ENCODE measurements at places on chromosomes 11 and 22. TPM values are rescaled to one million over a fixed set of nuclear protein-coding genes. Genes with fewer than 3 reads are reported as not detected.

The ENTHD1 gene
- total RNA-seq: not detected

The MS4A4E gene
- not detected for total RNA-seq

The CLMP gene
- 4.0 TPM for total RNA-seq

The ARAP1 gene
- 83.4 TPM for total RNA-seq

The ANO9 gene
- 31.0 TPM for total RNA-seq

The PATE4 gene
- not detected for total RNA-seq

The CCDC34 gene
- total RNA-seq: 25.9 TPM

The MOGAT2 gene
- total RNA-seq: not detected

The ADAMTS15 gene
- total RNA-seq: 1.2 TPM

The GGT5 gene
- not detected for total RNA-seq

The CSNK2A3 gene
- 1.3 TPM for total RNA-seq

The NXPE4 gene
- not detected for total RNA-seq

The SLC22A12 gene
- not detected for total RNA-seq

The BTG4 gene
- total RNA-seq: not detected

The C22orf42 gene
- total RNA-seq: 13.9 TPM

The THYN1 gene
- 70.5 TPM for total RNA-seq

The CENPM gene
- total RNA-seq: 16.9 TPM

The FGF4 gene
- not detected for total RNA-seq

The LIF gene
- 2.3 TPM for total RNA-seq

The PLA2G6 gene
- total RNA-seq: 76.4 TPM

The POU2AF2 gene
- total RNA-seq: not detected

The SYVN1 gene
- total RNA-seq: 48.4 TPM

The OR2AG2 gene
- total RNA-seq: 0.48 TPM

The GRAP2 gene
- 0.58 TPM for total RNA-seq

All from progenitor cell of endocrine pancreas (in vitro differentiated cells).